ENCODE measurements at places on chromosomes 13 and 19. TPM values are rescaled to one million over a fixed set of nuclear protein-coding genes. Genes with fewer than 3 reads are reported as not detected.

GRCh38 chr19:16841391-16841926, 12.3 kb downstream of the SIN3B start:
- no peaks in the 10 kb centered on the region for H3K27me3 ChIP-seq
- no peak overlapping the region for H3K27ac ChIP-seq
- no peak for DNase-seq

DNA sequence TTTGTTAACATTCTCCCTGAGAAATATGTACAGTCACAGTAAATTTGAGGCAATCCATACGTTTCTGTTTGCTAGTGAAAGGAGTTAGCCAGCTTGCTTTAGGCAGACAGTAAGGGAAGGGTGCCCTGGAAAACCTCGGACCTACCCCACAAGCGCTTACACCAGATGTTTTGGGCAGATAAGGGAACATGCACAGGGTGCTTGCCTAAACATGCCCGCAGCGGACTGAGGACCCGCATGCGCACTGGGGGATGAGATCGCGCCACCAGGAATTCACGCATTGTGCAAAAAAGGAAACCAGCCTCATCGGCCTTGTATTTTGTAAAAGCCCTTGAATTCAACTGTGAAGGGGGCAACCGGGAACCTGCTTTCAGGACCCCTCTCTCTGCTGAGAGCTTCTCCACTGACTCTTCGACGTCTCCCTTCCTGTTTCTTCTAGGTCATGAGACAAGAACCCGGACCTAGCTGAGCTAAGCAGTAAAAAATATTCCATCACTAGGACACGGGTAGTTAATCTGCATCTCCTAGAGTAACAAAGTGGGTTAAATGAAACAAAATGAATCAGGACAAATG, 1399.2 kb upstream of the ATXN8OS start:
- H3K4me1 ChIP-seq: no peaks in the 10 kb centered on the region
- DNase-seq: no peak
- no peak overlapping the region for H3K27ac ChIP-seq
- H3K36me3 ChIP-seq: no peaks in the 10 kb centered on the region
- H3K27me3 ChIP-seq: no peaks in the 10 kb centered on the region

- DNase-seq: no peak
- H3K27ac ChIP-seq: no peak overlapping the region
- no peaks in the 10 kb centered on the region for H3K27me3 ChIP-seq
- peaks cover 4% of the 10 kb centered on the region for H3K4me1 ChIP-seq
- peak overlapping the region; percentile 56 for H3K4me3 ChIP-seq
Measured at GRCh38 chr19:40689339-40690049, 957 bp downstream of the NUMBL start.

DNA sequence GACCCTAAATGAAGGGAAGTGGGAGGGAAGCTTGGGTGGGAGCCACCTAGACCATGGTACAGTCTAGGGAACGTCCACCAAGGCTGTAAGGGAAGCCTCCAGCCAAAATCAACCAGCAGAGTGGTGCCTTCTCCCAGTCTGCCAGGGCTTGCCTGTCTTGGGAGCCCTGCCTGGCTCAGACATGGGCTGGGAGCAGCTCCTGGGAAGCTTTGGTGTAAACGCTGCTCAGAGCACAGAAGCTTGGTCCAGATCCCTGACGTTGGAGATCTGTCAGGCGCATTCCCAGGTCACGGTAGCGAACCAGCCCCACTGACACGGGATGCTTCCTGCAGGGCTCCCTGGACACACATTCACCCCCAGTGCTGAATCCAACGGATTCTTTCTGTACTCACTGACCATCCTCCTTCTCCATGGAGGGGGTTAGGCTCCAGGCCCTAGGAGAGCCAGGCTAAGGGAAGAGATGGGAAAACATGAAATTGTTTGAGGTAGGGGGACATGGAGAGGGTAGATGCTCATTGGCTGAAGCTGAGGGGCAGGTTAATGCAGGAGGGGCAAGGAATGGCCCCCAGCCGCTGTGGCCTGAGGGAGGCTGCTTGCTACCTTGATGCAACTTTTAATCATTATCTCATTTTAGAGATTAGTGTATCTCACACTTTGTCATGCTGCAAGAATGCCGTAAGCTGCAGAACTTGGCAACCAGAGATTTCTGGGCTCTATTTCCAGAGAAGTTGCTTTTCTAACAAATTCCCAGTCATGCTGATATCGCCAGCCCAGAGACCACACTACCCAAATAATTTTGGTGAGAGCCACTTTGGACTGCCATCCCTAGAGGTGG, 195.8 kb downstream of the UQCRFS1 start:
- H3K36me3 ChIP-seq: no peaks in the 10 kb centered on the region
- no peaks in the 10 kb centered on the region for H3K27me3 ChIP-seq
- DNase-seq: no peak
- H3K4me1 ChIP-seq: no peaks in the 10 kb centered on the region
- no peak overlapping the region for H3K4me3 ChIP-seq

DNA sequence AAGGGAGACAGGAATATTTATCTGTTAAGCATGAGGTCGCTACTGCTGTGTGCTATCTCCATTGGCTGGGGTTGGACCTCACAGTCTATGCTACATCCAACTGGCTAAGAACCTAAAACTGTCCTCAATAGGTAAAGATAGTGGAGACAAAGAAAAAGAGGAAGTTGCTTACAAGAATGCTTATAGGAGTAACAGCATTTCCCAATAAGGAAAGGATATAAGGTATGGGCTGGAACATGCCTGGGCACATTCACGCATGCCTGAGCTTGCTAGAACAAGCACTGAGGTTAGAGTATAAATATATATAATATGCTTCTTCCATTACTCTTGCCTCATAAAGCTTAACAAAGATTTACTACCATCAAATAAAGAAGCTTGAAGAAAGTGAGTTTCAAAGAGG, 47.9 kb upstream of the CEACAM21 start:
- peaks cover 38% of the 10 kb centered on the region for H3K4me1 ChIP-seq
- no peak for DNase-seq
- no peak overlapping the region for H3K27ac ChIP-seq
- H3K27me3 ChIP-seq: peaks cover 15% of the 10 kb centered on the region
- H3K36me3 ChIP-seq: peaks cover 23% of the 10 kb centered on the region

DNA sequence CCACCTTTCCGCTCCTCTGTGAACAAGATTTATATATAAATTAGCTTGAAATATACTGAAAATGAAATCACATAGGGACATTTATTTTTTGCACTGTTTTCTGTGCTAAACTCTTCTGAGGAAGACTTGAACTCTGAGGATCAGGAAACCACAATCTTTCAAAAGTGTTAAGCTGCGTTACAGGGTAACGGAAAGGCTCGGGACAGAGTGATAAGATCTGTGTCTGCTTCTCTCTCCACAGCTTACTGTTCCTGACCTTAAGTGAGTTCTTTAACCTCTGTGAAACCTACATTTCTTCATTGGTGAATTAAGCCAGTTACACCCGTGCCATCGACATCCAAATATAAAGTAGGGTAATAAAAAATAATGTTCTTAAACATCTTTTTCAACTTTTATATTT, 38.9 kb downstream of the DACH1 start:
- no peak overlapping the region for H3K4me3 ChIP-seq
- no peak for DNase-seq
- H3K27ac ChIP-seq: no peak overlapping the region
- no peaks in the 10 kb centered on the region for H3K36me3 ChIP-seq
- H3K27me3 ChIP-seq: peaks cover 7% of the 10 kb centered on the region

DNA sequence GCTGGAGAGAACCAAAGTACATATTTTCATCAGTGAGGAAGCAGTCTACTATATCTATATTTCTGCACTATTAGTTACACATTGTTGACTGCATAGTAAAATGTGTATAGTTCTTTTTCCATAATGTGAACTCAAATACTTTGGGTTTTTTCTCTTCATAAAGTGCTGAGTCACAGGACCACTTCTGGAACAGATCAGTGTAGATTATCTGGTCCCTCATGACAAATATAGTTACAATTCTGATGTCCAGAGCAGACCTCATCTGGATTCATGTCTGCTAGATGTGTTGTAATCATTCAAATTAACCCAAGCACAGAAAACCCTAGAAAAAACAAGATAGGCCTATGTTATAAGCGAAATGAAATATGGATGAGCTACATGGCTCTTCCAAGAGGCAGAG, 171.4 kb downstream of the SUCLA2 start:
- DNase-seq: no peak
- H3K27ac ChIP-seq: no peak overlapping the region
- no peak overlapping the region for H3K4me3 ChIP-seq
- H3K36me3 ChIP-seq: no peaks in the 10 kb centered on the region

DNA sequence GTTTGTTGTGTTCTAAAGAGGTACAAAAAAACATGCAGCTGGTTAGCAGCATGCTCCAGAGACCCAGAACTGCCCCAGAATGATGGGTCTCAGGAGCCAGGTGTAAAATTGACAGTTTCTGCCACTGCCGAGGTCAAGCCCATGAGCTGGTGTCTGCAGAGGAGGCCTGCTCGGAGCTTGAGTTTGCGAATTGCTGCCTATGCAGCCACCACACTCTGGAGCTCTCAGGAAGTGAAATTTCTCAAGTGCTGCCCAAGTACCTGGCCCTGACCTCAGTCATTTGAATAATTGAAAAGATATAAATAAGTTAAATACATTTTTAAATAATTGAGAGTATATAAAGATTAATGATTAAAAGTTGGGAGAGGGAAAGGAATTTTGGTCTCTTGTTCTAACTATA, 66.4 kb downstream of the ZAR1L start:
- H3K4me3 ChIP-seq: no peak overlapping the region
- peaks cover 2% of the 10 kb centered on the region for H3K36me3 ChIP-seq
- no peaks in the 10 kb centered on the region for H3K27me3 ChIP-seq

GRCh38 chr19:19613506-19613905, 5.0 kb downstream of the PBX4 start:
- H3K4me3 ChIP-seq: no peak overlapping the region
- H3K36me3 ChIP-seq: peaks cover 42% of the 10 kb centered on the region
- H3K4me1 ChIP-seq: peaks cover 51% of the 10 kb centered on the region
- no peak overlapping the region for H3K27ac ChIP-seq

DNA sequence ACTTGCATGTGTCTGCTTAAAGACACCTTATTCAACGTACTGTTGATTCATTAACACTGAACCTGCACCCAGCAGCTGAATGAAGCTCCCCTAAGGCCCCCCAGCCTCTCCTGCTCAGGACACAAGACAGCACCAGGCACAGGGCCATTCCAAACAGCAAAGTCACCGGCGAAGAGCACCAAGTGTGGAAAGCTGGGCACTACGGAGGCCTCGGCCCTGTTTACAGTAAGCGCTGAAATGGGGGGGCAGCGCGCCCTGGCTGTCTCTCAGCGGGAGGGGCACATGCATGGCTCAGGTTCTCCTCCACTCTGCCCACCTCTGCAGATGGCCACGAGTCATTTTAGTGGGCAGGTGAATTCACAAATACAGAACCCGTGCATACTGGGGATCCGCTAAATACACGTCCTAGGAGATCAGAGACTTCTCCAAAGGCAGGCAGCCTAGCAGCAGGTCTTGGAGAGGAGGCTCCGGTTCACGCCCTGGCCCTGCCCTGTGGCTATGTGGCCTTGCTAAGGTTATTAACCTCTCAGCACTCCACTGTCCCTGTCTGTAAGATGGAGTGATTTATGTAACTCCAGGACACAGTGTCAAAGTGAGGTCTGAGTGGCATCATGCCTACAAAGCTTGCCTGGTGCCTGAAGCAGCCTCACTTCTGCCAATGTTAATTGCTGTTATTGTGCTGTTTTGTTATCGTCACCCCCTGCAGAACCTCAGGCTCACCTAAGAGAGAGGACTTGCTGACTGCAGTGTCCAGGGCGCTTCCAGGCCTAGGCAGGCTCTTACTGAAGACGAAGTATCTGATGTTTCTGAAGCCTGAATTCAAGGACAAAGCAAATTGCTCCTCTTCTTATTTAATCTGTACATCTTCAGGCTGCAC, 207.4 kb upstream of the SOX1 start:
- H3K4me1 ChIP-seq: no peaks in the 10 kb centered on the region
- DNase-seq: no peak
- H3K27me3 ChIP-seq: no peaks in the 10 kb centered on the region
- H3K36me3 ChIP-seq: no peaks in the 10 kb centered on the region
- no peak overlapping the region for H3K4me3 ChIP-seq
- H3K27ac ChIP-seq: no peak overlapping the region

DNA sequence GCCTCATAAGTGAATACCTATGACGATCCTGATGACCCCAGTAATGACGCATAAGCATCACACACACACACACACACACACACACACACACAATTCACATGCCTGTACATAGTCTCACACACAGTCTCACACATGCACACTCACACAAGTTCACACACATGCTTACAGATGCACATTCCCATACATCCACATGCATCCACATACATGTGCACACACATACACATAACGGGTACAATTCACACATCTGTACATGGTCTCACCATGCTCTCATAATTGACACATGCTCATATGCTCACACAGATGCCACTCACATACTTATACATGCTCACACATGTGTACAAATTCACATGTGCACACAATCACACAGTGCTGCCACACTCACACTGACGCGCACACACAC, 105.7 kb upstream of the VSTM2B start:
- no peak overlapping the region for H3K27ac ChIP-seq
- H3K36me3 ChIP-seq: no peaks in the 10 kb centered on the region
- DNase-seq: no peak
- no peak overlapping the region for H3K4me3 ChIP-seq
- no peaks in the 10 kb centered on the region for H3K27me3 ChIP-seq
- no peaks in the 10 kb centered on the region for H3K4me1 ChIP-seq

GRCh38 chr13:26996965-26997752, 174.5 kb downstream of the USP12 start:
- peaks cover 4% of the 10 kb centered on the region for H3K4me1 ChIP-seq
- no peak overlapping the region for H3K4me3 ChIP-seq
- peaks cover 13% of the 10 kb centered on the region for H3K27me3 ChIP-seq
- no peak overlapping the region for H3K27ac ChIP-seq
- H3K36me3 ChIP-seq: no peaks in the 10 kb centered on the region

DNA sequence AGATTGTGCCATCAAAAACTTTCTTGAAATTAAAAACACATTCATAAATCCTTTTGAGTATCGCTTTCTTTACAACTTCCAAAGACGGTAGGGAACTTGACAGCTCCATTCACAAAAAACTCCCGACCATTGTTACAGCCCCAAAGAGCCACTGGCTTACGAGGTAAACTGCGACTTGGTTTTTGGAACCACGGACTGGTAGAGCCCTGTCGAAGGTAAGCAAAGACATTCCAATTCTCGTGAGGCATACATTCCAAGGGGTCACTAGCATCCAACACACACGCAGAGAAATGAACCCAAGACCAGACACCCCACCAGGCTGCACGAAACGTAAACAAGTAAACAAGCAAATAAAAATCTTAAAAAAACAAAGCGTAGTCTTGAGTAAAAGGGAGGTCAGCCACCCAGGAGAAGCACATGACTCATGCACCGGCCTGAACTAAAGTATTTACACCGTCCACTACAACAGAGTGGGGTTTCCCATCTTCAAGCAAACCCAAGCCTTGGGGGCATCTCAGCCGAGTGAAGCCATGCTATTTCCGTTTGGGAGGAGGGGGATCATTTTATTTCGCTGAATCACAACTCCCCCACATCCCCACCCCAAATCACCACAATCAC, 1.4 kb downstream of the BRD4 start:
- H3K27me3 ChIP-seq: no peaks in the 10 kb centered on the region
- peaks cover 27% of the 10 kb centered on the region for H3K36me3 ChIP-seq
- peak overlapping the region; percentile 96 for H3K4me3 ChIP-seq
- no peak for DNase-seq

The ERVK3-1 gene
- 75.2 TPM for total RNA-seq

The EBI3 gene
- total RNA-seq: 45.0 TPM
